SJCRH30 (cell line): ENCODE measurements at places on chromosomes 11 and 22. TPM values are rescaled to one million over a fixed set of nuclear protein-coding genes. Genes with fewer than 3 reads are reported as not detected.

GRCh38 chr11:119310682-119311052, 6.3 kb downstream of the MCAM start:
- H3K4me1 ChIP-seq, result no peaks in the 10 kb centered on the region
- H3K4me3 ChIP-seq, result no peak overlapping the region
- H3K27me3 ChIP-seq, result no peaks in the 10 kb centered on the region

- no peaks in the 10 kb centered on the region for H3K36me3 ChIP-seq
- no peaks in the 10 kb centered on the region for H3K4me1 ChIP-seq
- H3K27me3 ChIP-seq, result no peaks in the 10 kb centered on the region
- no peak overlapping the region for H3K4me3 ChIP-seq
Observed at GRCh38 chr11:127412722-127413380, 412.3 kb upstream of the KIRREL3 start.

GRCh38 chr11:12893787-12894672, 115.1 kb upstream of the RASSF10 start:
- peaks cover 5% of the 10 kb centered on the region for H3K36me3 ChIP-seq
- H3K4me1 ChIP-seq, result no peaks in the 10 kb centered on the region; the same call in 1 of the 2 replicates
- no peak overlapping the region for H3K27ac ChIP-seq
- no peak overlapping the region for H3K4me3 ChIP-seq

KCNJ1 gene
- not detected in 2 replicates for total RNA-seq

GNAZ gene
- total RNA-seq, result 11.2 and 11.9 TPM in 2 replicates

- H3K4me1 ChIP-seq, result no peaks in the 10 kb centered on the region
- H3K36me3 ChIP-seq, result no peaks in the 10 kb centered on the region
- DNase-seq, result no peak
- H3K4me3 ChIP-seq, result no peak overlapping the region
Observed at GRCh38 chr11:2771758-2772466, 72.1 kb upstream of the KCNQ1OT1 start.

TH gene
- not detected in 2 replicates for total RNA-seq

GSTT2 gene
- total RNA-seq, result 0.58 and 0.75 TPM in 2 replicates

GRCh38 chr11:122861631-122862030, 20.9 kb upstream of the JHY start:
- no peak for DNase-seq
- H3K27me3 ChIP-seq, result peaks cover 3% of the 10 kb centered on the region; the same call in 1 of the 2 replicates
- no peaks in the 10 kb centered on the region for H3K4me1 ChIP-seq
- no peak overlapping the region for H3K27ac ChIP-seq

DNA sequence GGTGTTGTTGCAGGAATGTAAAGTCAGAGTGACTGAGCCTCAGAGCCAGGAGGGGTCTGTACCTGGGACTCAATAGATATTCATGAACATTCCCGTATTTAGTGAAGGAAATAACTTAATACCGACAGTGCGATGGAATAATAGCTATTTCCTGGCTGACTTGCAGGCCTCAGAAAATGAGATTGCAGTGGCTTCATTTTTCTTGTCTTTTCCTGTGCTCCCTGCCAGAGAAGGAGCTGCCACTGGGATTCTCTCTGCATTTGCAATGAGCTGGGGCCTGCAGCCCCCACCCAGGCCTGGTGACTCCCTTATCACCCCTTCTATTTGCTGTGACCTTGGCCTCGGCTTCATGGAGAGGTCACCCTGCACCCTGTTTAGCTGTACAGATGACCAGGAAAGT, 173.4 kb downstream of the MIAT start:
- H3K27ac ChIP-seq, result no peak overlapping the region
- no peak for DNase-seq
- H3K4me1 ChIP-seq, result peaks cover 20% of the 10 kb centered on the region
- H3K36me3 ChIP-seq, result no peaks in the 10 kb centered on the region
- H3K4me3 ChIP-seq, result no peak overlapping the region

FGF19 gene
- total RNA-seq, result not detected in 2 replicates

DNA sequence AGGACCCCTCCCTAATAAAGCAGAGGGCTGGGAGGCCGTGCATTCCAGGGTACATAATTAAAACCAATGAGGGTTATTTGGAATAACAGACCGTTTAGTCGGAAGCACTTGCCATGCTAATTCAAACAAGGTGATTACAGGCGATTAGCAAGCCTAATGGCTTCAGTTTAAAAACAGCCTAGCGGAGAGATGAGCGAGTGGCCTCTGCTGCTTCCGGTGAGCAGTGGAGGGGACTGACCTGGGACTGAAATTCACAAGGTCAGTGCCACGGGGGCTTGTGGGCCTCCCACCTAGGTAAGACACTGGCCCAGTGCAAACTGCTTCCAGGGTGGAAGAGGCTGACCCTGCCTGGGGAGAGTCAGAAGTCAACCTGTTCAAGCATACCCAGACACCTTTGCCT, 56.8 kb upstream of the ALX4 start:
- no peaks in the 10 kb centered on the region for H3K4me1 ChIP-seq
- no peak overlapping the region for H3K27ac ChIP-seq
- no peaks in the 10 kb centered on the region for H3K36me3 ChIP-seq

DNA sequence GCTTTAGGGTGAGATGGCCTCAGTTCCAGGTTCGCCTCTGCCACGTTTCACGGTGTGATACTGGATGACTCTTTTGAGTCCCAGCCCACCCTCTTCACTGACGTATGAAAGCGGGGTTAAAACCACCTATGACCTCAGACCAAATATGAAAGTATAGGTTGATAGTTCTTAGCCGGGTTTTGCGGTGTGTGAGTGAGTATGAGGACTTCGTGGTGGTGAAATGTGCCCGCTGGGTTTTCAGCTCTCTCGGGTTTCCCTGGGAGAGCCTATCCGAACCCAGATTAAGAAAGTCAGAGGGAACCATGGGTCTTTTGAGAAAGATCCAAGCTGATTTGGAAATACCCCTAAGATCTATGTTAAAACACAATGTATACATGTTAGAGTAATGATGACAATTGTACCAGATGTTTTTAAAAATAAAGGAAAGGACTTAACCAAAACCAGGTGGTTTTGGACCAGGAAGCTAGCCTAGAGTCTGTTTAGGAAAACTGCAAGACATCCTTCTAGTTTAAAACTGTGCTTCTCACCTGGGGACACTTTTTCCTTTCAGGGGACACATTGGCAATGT, 25.8 kb upstream of the ST3GAL4 start:
- no peak overlapping the region for H3K4me3 ChIP-seq
- no peak for DNase-seq
- H3K27me3 ChIP-seq, result no peaks in the 10 kb centered on the region
- no peak overlapping the region for H3K27ac ChIP-seq
- peaks cover 5% of the 10 kb centered on the region for H3K4me1 ChIP-seq

OR52I2 gene
- total RNA-seq, result not detected in 2 replicates

GGTLC2 gene
- total RNA-seq, result not detected in 2 replicates

MIAT gene
- total RNA-seq, result 1.3 and 1.9 TPM in 2 replicates

GRCh38 chr22:49140911-49141665, 686.6 kb downstream of the BRD1 start:
- H3K27me3 ChIP-seq, result peaks cover 20% of the 10 kb centered on the region
- no peaks in the 10 kb centered on the region for H3K4me1 ChIP-seq
- no peak overlapping the region for H3K4me3 ChIP-seq
- H3K36me3 ChIP-seq, result no peaks in the 10 kb centered on the region
- no peak overlapping the region for H3K27ac ChIP-seq

SUSD2 gene
- total RNA-seq, result 0.08 TPM in 1 of 2 replicates, not detected in the other

RASGRP2 gene
- 0.42 and 0.46 TPM in 2 replicates for total RNA-seq

DNA sequence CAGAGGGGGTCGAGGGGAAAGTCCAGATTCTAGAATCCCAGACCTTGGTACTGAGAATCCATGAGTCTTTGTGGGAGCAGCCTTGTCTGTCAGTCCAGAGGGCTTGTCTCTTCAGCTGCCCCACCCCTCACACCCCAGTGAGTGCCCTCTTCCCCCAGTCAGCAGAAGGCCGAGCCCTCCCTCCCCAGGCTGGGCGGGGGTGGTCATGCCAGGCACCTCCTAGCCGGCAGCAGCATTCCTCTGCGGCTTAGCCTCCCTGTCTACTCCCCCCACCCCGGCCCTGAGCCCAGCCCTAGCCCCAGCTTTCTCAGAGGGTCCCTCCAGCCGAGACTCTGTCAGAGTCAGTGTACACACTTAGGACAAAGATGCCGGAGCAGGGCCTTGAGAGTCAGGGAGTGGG, 4.6 kb downstream of the SOX10 start:
- no peak overlapping the region for H3K4me3 ChIP-seq
- H3K4me1 ChIP-seq, result no peaks in the 10 kb centered on the region
- DNase-seq, result no peak
- no peaks in the 10 kb centered on the region for H3K36me3 ChIP-seq
- H3K27ac ChIP-seq, result no peak overlapping the region
- H3K27me3 ChIP-seq, result no peaks in the 10 kb centered on the region

DNA sequence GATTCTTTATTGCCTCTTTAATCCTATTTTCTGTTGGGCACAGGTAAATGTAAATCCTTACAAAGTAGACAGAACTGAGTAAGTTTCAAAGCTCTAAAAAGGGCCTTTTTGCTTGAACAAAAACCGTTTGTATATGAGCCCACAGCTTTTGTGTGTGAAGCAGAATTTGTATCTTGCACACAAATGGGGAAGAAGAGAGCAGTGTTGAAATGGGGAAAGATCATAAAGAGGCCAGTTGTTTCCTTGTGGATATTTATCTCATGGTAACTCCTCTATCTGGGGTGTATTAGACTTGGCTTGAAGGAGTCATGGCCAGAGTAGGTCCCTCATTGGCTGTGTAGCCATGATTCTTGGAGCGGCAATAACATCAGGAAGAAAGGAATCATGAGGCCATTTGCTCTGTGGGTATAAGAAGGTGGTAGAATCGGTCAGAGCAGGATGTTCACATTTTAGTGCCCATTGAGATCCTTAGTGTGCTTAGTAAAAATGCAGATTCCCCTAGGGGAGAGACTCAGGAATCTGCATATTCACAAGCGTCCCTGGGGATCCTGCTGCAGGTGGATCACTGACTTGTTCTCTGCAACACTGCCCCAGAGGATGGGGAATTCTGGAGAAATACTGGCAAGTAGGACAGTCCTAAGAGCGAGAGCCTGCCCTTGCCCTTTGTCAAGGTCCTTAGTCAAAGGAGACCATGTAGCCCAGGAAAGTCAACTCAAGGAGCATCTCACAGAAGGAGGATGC, 126.5 kb downstream of the LDLRAD3 start:
- H3K36me3 ChIP-seq, result peaks cover 7% of the 10 kb centered on the region
- H3K4me1 ChIP-seq, result peaks cover 22% of the 10 kb centered on the region
- H3K27me3 ChIP-seq, result no peaks in the 10 kb centered on the region
- no peak overlapping the region for H3K27ac ChIP-seq

GRCh38 chr22:38230108-38230825, 28.5 kb downstream of the MAFF start:
- no peak for DNase-seq
- no peak overlapping the region for H3K27ac ChIP-seq
- H3K4me1 ChIP-seq, result peaks cover 13% of the 10 kb centered on the region

MIF gene
- 270 and 350 TPM in 2 replicates for total RNA-seq

HOATZ gene
- not detected in 2 replicates for total RNA-seq

DNA sequence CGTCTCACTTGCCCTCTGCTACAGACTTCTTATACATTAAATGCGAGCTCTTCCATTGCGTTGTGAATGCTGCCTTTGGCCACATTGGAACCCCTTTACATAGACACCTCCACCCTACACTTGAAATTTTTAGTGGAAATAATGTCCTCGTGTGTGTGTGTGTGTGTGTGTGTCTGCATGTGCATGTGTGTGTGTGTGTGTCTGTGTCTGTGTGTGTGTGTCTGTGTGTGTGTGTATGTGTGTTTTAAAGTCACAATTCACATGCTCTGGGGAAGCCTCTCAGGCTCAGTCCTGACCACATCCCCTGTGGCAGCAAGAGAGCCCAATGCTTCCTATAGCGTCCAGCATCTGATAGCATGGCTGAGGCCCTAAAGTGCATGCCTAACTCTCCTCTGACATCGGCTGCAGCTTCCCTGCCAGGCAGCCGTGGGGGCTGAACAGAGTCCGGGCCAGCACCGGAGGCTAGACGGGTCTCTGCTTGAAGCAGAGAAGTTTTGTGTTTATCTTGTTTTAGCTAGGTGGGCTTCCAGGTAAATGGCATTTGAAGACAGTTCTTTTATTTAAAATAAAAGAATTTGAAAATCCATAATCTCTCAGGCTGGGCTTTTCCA, 64.5 kb upstream of the EMID1 start:
- peaks cover 64% of the 10 kb centered on the region for H3K4me1 ChIP-seq
- peaks cover 26% of the 10 kb centered on the region for H3K36me3 ChIP-seq
- H3K27me3 ChIP-seq, result no peaks in the 10 kb centered on the region
- no peak for DNase-seq
- H3K4me3 ChIP-seq, result no peak overlapping the region

PIWIL4 gene
- total RNA-seq, result not detected in 2 replicates

MTCH2 gene
- total RNA-seq, result 119 TPM in 2 replicates

DNA sequence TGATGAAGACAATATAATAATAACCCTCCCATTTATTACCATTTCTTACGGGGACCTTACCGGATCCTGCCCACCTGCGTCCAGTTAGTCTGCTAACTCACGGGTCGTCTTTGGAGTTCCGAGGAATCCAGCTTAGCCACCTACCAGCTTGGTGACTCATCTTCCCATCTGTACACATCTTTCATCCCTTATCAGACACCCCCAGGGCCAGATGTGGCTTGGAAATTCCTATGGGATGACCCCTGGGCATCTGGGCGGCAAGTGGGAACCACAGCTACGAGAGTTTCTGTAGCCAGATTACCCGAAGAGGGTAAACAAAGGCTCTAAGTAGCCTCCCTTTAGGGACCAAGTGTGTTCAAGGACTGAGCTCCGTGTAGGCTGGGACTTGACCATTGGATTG, 12.8 kb upstream of the PRR5 start:
- H3K27me3 ChIP-seq, result no peaks in the 10 kb centered on the region
- H3K4me3 ChIP-seq, result no peak overlapping the region
- DNase-seq, result no peak
- H3K4me1 ChIP-seq, result peaks cover 32% of the 10 kb centered on the region

GRCh38 chr11:132632641-132633124, 899.6 kb downstream of the OPCML start:
- no peaks in the 10 kb centered on the region for H3K4me1 ChIP-seq
- peak; percentile 4 for DNase-seq
- H3K27ac ChIP-seq, result no peak overlapping the region
- no peak overlapping the region for H3K4me3 ChIP-seq
- no peaks in the 10 kb centered on the region for H3K27me3 ChIP-seq

GRCh38 chr22:23716811-23717801, 26.3 kb downstream of the RGL4 start:
- peak overlapping the region; percentile 70 for H3K4me3 ChIP-seq
- H3K27ac ChIP-seq, result peak overlapping the region; percentile 48
- no peaks in the 10 kb centered on the region for H3K4me1 ChIP-seq
- peak; percentile 86 for DNase-seq

DNA sequence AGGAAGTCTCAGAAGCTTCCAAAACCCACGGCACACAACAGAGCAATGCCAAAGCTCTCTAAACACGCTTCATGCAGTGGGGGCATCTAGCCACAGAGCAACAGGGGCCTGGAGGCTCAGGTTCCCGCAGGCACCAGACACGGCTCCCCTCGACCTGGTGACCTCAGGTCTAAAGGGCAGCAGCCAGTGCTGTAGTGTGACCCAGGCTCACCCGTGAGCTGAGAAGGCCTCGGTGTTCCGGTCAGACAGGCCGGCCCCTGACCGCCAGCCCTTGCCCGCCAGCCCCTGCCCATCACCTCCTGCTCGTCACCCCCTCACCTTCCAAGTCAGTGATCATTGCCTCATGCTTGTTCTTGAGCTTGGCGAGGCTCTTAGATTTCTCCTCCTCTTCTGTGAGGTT, 45.7 kb downstream of the APOL1 start:
- no peak for DNase-seq
- H3K4me1 ChIP-seq, result no peaks in the 10 kb centered on the region
- no peak overlapping the region for H3K4me3 ChIP-seq
- H3K27me3 ChIP-seq, result no peaks in the 10 kb centered on the region
